ENCODE measurements at places on chromosomes 3 and 15.

DNA sequence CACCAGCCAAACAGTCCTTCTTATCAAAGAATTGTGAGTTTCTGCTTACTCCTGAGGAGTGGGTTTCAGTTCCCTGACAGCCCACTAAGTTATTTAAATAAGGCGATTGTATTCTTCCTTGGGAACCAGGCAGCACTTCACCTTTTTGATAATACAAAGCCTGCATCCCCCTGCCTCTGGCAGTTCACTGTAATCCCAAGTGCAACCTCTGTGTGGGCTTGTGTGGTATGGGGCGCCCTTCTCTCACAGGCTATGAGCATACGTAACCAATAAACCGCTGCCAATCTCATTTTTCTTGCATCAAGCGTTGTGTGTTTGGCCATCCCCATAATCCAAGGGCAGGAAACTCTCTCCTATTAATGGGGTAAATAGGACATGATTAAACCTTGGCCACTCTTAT, 1025.6 kb downstream of the NSUN3 start:
- no peak for DNase-seq

DNA sequence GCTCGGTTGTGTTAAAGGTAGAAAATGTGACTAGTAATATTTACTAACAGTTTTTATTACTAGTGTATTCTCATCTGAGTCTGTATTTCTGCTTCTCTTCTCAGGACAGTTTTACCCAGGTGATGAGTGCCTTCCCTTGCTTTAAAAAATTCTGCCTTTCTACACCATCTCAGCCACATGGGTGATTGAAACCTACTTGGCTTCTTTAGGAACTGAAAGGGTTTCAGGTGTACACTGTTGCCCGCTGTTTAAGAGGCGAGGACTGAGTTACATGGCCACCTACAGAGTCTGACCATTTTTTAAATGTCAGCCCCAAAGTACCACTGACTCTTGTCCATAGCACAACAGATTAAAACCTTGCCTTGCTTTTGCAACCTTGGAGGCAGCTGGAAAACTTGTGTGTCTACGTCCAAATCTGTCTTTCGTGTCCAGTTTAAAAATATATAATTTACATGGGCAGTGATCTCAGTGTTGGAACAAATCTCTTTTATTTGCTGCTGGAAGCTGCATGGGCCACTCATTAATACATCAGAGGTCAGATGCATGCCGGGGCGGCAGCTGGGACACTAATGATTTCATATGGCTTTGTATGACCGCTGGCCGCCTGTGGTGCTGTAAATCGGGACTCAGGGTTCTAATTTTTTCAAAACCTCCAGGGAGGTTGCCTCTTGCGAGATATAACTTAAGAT, 44.6 kb downstream of the TRIM71 start:
- no peak for DNase-seq

GRCh38 chr3:27758083-27758482, 36.0 kb upstream of the EOMES start:
- no peak for DNase-seq

- DNase-seq, result no peak
Observed at GRCh38 chr3:11186771-11187191, 32.5 kb downstream of the HRH1 start.

DNA sequence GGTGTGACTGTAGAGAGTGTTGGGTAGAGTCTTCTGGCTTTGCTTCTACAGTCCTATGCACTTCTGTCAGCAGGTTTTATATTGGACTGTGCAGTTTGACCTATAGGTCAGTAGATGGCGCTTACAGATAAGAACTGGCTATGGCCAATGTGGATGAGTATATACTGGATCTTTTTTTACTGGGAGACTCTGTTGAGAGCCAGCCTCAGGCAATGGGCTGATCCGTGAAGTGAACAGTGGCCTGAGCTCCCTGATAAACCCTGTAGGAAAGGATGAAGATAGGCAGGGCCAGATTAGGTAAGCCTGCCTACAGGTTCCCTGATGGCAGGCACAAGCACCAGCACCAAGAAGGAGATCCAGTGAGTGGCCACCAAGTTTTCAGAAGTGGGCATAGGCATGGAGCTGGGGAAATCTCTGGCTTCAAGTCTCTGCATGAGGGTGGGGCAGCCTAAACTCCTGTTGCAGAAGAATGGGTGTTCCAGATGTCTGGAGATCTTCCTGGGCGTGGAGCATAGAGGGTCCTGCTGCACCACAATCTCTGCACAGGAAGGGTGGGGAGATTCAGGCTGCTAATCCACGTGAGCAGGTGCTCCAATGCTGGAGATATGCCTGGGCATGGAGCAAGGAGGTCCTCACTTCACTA, 326.0 kb upstream of the SGO1 start:
- no peak for DNase-seq

- DNase-seq, result no peak
Observed at GRCh38 chr15:21261396-21261964, 178.8 kb downstream of the POTEB3 start.

- no peak for DNase-seq
Observed at GRCh38 chr3:188687389-188687788, 484.4 kb upstream of the TPRG1 start.

GRCh38 chr15:58665672-58666071, 83.8 kb downstream of the ADAM10 start:
- no peak for DNase-seq

- no peak for DNase-seq
Observed at GRCh38 chr3:183181606-183182005, 19.1 kb upstream of the LAMP3 start.

DNA sequence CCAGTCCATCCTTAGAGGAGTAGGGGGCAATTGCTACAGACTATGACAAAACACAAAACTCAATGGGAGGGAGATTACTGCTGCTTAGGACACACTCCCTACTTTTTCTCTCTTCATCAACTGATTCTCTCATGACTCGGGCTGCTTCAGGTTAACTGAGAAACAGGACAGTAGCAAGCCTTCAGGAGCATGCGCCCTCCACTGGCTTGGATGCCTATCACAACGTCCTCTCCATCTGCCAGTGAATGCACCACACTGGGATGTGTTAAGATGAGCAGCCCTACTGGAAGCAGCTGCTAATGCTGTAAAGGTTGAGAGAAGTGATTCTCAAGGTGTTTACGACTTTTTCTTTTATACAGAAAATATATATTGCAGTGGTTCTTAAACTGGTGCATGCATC, 542.3 kb downstream of the EDEM1 start:
- DNase-seq, result no peak

DNA sequence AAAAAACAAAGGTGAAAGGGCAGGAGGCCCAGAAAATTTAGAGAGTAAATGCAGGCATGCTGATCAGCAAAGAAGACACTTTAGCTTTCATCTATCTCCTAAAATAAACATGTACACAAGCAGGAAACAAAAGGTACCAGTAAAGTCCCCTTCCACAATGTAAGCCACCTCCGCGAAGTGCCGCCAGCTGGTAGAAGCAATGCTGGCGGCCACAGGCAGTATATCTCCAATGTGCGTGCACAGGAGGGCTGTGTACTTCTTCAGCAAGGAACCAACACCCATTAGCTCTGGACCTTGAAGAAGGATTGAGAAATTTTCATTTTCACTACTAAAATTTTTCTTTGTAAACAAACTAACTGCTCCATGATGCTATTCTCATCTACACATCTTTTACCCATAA, 75.4 kb downstream of the HERC2 start:
- DNase-seq, result no peak

DNA sequence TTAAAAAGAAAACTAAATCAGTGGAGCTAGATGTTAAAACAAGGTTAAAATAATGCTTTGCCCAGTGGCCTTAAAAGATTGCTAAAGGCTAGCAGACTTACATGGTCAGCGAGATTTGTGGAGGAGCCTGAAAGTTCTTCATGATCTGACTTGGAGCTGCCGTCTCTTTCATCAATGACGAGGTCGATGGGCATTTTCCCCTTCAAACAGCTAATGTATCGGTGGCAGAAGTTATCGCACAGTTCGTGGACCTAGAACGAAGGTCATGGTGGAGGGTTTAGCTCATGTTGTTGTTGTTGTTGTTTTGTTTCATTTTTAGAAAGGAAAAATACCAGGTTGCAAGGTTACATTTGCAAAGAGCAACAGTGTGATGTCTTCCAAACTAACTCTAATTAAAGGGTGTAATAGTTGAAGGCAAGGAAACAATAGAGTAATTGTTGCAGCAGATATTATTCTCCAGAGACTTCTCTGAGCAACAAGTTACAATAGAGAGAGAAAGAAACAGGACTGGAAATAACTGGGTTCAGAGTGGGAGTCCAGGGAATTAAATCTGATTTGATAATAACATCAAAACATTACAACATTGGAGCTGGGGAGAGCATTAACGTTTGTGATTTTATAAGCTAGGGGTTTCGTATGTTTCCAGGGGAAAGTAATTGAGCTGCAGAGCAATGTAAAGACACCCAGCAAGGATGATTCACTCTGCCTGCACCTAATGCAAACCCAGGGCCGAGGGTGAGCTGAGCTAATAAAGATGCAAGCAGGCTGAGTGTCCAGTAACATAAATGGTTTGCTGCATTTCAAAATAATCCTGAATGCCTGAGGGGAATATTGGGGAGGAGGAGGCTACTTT, 6.6 kb downstream of the MEIS2 start:
- DNase-seq, result no peak

GRCh38 chr15:40058476-40059140, 19.6 kb upstream of the SRP14 start:
- no peak for DNase-seq

GRCh38 chr3:119184796-119185570, 11.6 kb downstream of the UPK1B start:
- DNase-seq, result no peak

- no peak for DNase-seq
Observed at GRCh38 chr15:68551296-68551635, 27.5 kb upstream of the CORO2B start.

- no peak for DNase-seq
Observed at GRCh38 chr3:19364148-19364547, 215.8 kb downstream of the KCNH8 start.

- DNase-seq, result no peak
Observed at GRCh38 chr3:172074032-172074431, 34.7 kb downstream of the FNDC3B start.

- DNase-seq, result no peak
Observed at GRCh38 chr3:170040418-170040817, 2.6 kb downstream of the GPR160 start.

GRCh38 chr3:53850895-53851294, 4.5 kb downstream of the IL17RB start:
- DNase-seq, result no peak

DNA sequence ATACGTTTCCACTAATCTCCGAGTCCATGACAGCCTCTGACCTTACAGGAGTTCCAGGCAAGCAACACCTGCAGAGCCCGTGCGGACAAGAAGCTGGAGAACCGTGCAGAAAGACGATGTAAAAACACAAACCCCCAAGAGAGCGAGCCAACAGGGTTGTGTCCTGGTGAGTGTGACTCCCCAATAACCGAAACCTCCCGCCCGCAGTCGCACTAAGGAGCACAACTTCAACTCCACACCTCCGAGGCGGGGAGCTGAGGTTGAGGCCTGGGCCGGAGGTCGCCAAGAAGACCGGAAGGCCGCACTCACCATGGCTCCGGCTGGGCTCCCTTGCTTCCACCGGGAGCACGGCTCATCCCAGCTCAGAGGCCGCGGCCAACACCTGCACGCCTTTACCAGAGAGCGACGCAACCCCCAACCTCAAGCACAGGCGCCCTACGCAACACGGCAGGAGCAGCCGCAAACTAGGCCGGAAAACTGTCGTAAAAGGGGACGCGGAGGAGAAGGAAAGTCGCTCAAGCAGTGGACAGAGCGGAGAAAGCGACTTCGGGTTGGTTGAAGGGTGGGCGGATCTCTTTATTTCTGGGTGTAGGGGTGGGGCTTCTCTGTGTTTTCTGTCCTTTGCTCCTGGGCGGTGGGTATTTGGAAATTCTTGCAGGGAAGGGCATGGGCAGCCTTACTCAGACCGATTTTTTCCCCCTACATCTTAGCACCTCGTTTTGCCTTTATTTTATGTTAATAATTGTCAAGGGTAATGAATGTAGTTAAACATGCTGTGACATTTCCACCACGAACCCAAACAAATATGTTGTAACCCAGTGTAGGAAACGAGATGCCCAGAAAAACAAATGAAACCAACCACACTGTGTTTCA, at the start of gene DNAJC19:
Gene DNAJC19, minus strand, starts transcription at position 446 of the 873 bp plus-strand sequence. Its CDS starts 134 bp downstream, at position 312.
- DNase-seq, result peak; percentile 75

- DNase-seq, result no peak
Observed at GRCh38 chr3:49928481-49929017, 1.1 kb downstream of the MON1A start.

DNA sequence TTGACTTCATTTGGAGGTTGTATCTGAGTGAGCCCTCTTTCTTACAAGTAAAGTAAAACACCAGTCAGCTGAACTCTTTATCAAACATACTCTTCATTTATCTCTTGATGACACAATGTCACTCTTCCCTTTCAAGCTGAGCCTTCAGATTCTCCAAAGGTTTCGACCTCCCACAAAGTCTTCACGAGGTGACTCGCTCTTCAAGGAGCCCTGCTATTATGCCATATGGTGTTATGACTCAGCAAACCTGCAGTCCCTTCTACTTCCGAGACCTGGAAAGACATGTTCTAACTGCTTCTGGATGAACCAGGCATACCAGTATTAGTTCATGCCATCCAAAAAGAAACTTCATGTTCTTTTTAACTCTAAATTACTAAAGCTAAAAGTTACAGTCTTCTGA, 23.1 kb downstream of the AADAC start:
- no peak for DNase-seq

- DNase-seq, result no peak
Observed at GRCh38 chr3:56003129-56003528, 465.1 kb downstream of the ERC2 start.

DNA sequence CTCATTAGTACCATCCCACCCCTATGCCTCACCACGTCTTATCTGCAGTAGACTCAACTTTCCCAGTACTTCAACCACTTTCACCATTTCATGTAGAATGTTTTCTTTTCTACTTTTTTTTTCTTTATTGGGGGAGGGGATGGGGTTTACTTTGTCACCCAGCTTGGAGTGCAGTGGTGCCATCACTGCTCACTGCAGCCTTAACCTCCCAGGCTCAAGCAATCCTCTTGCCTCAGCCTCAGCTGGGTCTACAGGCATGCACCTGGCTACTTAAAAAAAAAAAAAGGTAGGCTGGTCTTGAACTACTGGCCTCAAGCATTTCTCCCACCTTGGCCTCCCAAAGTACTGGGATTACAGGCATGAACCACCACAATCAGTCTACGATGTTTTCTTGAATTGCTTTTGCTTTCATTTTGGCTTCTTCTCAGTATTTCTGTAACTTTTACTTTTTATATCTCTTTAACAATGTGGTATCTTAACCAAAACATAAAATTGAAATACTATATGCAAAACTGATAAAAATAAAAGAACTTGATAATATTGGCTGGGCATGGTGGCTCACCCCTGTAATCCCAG, 44.9 kb upstream of the CHL1 start:
- no peak for DNase-seq

- no peak for DNase-seq
Observed at GRCh38 chr3:14370720-14371572, 31.5 kb upstream of the SLC6A6 start.

- no peak for DNase-seq
Observed at GRCh38 chr3:189624130-189624529, 7.1 kb upstream of the TP63 start.

DNA sequence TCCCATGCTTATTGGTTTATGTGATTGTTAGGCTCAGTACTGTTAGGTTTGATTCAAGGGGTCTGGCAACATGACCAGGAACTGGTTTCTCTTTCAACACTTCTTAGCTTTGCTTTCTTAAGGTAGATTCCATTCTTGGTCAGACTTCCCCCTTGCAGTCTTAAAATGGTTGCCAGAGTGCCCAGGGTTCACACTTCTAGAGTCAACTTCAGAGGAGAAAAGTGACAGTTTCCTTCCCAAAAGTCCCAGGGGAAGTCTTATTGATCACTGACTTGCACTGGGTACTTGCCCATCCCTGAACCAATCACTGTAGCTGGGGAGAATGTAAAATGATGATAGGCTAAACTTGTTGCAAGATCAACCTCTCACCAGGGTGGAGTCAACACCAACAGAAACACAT, 14.1 kb downstream of the MGLL start:
- no peak for DNase-seq
